ENCODE measurements at places on chromosomes 12 and 14.
A peak's percentile ranks its signal among the peaks of the same experiment; 100 is the strongest.

DNA sequence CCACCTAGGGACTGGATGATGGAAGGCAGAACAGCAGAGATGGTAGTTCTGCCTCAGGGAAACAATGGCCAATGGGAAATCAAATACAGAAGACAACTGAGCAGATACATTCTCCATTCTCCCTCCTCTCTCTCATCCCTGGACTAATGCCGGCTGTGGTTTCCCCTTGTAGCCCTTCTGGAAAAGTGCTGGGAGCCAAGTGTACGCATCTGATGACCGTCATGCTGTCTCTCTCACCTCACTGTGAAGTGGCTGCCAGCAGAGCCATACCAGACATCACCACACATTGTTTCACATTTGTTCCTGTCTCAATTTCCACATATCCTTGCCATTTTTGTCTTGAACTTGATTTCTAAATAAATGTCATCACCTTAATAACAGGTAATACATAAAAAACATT is 3.1 kb downstream of the TAS2R46 start:
- no peak for DNase-seq

DNA sequence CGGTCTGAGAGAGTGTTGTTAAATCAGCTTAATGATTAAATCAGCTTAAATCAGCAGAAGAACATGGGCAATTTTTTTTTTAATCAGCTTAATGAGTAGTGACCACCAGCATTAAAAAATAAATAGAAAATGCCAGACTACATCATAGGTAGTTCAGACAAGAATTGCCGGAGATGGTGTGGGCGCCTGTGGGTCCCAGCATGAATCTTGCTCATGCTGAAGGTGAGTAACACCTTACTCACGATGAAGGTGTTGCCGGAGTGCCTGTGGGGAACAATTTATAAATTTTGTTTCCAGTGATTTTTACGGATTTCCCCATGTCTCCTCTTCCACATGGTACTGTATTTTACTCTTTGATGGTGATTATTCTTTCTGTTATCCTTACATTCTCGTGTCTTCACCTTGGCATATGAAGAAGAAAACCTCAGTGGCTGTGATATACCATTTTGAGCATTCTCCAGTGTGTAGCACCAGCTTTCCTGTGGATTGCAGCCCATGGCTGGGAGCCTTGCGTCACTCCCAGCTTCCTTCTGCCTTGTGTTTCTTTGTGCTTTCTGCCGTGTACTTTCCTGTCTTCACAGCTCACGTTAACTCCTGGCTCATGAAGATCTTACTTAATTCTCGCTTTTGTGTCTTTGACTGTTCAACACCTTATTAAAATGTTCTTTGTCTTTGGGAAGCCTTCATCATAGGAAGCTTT is 4.7 kb downstream of the TDRD9 start:
- DNase-seq = no peak

DNA sequence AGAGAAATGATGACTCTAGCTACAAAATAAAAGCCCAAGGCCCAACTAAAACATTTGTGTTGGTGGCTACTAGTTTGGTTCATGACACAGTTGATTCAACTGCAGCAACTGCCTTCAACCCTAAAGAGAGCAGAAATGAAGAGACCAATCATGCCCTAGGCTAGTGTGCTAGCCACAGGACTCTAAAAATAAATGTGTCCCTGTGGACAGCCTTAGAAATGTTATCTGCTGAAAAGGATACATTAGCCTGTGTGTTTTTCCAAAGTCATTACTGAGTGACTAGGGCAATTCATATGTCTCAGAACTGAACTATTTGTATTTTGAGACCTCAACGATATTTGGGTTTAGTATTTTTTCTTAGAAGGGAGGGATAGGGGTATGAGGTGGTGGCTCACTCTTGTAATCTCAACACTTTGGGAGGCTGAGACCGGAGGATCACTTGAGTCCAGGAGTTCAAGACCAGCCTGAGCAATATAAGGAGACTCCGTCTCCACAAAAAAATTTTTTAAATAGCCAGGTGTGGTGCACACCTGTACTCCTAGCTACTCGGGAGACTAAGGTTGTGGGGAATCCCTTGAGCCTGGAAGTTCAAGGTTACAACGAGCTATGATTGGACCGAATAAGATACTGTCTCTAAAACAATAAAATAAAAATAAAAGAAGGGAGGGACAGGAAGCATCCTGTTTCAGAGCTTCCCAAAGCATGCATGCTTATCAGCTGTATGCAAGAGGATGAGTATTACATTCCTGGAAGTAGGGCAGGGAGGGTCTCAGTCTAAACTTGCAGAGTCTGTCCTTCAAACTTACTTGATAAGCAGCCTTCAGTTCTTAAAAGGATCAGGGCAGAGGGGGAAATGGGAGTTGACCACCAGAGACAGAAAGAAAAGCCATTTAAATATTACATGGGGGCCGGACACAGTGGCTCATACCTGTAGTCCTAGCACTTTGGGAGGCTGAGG is 29.6 kb upstream of the NAP1L1 start:
- DNase-seq = peak; percentile 65

- no peak for DNase-seq
Observed at GRCh38 chr12:109009766-109010165, 11.1 kb downstream of the SVOP start.

- no peak for DNase-seq
Observed at GRCh38 chr12:68469113-68469512, 137.0 kb upstream of the MDM1 start.

DNA sequence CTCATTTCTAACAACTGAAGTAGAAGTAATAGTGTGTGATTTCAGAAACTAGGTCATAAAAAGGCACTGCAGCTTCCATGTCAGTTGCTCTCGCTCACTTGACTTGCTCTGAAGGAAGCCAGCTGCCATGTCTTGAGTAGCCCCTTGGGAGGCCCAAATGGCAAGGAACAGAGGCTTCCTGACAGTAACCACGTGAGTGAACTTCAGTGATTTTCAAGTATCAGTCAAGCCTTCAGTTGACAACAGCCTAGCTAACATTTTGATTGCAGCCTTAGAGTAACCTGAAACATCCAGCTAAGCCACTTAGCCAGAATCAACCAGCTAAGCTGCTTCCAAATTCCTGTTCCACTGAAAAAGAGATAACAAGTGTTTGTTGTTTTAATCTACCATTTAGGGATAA is 26.7 kb downstream of the TOGARAM1 start:
- DNase-seq = no peak

- no peak for DNase-seq
Observed at GRCh38 chr12:105765053-105766014, 373.4 kb downstream of the NUAK1 start.
